ENCODE measurements at places on chromosomes 2 and 18.

- no peak for DNase-seq
Observed at GRCh38 chr18:59484561-59485328, 125.7 kb upstream of the LMAN1 start.

DNA sequence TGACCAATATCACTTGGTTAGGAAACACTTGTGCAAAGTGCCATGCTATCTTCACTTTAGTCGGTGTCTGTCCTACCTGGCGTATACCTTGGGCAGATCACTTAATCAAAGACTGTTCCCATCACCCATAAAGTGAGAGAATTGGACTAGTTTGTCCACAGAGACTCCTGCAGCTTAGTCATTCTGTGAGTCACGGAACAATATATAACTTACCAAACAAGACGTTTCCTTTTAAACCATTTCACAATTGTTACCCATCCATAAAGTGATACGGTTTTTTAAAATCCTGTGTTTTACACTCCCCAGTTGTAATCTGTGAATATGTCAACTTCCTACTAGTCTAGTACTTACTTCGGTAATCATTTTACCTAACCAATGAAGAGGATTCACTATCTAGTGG, 499.3 kb upstream of the SMIM21 start:
- DNase-seq, result no peak

GRCh38 chr2:233448575-233448974, 94.3 kb downstream of the DGKD start:
- no peak for DNase-seq

GRCh38 chr2:88933091-88933490, 241.6 kb downstream of the RPIA start:
- DNase-seq, result no peak

- DNase-seq, result no peak
Observed at GRCh38 chr2:159797543-159798375, at the start of gene CD302. TSS of gene CD302 (minus strand) at chr2:159798208. CDS start at chr2:159798198, 10 bp downstream.

- no peak for DNase-seq
Observed at GRCh38 chr2:176415937-176416499, 146.8 kb downstream of the MTX2 start.

DNA sequence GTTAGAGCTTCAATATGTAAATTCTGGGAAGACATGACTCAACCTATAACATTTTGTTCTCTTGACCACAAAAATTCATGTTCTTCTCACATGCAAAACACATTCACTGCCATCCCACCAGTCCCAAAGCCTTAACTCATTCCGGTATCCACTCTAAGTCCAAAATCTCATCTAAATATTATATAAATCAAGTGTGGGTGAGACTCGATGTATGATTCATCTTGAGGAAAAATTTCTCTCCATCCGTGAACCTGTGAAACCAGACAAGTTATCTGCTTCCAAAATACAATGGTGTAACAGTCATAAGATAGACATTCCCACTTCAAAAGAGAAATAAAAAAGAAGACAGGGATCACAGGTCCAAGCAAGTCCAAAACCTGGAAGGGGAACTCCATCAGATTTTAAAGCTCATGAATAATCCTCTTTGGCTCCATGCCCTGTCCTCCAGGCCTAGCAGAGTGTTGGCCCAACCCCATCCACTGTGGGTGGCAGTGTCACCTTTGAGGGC, 101.3 kb downstream of the RAD51AP2 start:
- DNase-seq, result no peak

DNA sequence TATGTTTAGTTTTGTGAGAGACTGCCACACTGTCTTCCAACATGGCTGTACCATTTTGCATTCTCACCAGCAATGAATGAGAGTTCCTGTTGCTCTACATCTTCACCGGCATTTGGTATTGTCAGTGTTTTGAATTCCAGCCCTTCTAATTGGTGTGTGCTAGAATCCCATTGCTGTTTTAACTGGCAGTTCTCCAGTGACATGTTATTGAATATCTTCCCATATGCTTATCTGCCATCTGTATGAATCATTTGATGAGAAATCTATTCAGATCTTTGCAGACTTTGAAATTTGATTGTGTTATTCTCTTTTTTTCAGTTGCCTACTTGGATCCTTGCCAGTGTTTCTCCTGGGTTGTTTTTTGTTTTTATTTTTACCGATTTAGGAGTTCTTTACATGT, 99.0 kb downstream of the SNTG2 start:
- no peak for DNase-seq

- DNase-seq, result no peak
Observed at GRCh38 chr18:478681-479080, 21.8 kb downstream of the COLEC12 start.
